Stimulated activated CD8-positive, alpha-beta memory T cell treated with anti-CD3 and anti-CD28 coated beads, Interleukin-12 subunit alpha, Interleukin-12 subunit beta, amount 100 ng/mL, for 1 hour (primary cell): ENCODE measurements at places on chromosomes 12 and 14.

DNA sequence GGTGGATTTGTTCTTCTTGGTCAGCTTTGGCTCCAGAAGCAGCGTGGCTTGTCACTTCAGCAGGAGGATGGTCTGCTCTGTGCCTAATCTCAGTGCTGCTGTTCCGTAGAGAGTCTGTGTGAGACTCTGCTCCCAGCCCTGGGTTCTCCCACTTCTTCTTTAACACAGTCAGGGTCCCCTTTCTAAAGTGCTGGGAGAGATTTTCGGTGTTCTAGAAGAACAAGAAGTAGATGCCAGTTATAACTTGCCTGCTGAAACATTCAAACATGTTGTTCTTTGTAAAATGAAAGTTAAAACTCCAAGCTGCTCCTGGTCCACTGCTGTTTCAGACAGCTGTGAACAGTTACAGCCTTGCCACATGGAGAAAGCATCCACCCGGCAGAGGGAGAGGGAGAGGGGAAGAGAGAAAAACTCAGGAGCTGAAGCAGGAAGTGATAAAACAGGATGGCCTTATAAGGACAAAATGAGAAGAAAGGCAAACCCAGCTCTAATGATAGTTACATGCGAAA is 55.2 kb upstream of the CERS5 start:
- DNase-seq, result no peak

DNA sequence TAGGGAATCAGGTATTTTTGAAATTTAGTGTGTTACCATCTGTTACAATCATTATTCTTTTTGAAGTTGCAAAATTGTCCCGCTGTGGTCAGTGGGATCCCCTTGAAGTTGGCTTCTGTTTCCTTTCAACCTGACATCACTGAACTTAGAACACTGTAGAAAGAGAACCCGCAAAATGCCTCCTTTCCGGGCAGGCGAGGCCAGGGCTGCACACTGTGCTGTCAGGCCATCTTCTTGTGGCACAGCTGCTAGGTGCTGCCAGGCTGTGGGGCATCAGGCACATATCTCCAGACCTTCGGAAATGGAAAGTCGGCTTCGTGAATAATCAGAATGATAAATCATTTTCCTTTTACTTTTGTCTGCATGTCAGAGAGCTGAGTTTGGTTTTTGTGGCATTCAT is 103.5 kb downstream of the GLT1D1 start:
- no peak for DNase-seq

GRCh38 chr12:91622981-91623380 is 440.4 kb upstream of the DCN start:
- DNase-seq, result no peak

DNA sequence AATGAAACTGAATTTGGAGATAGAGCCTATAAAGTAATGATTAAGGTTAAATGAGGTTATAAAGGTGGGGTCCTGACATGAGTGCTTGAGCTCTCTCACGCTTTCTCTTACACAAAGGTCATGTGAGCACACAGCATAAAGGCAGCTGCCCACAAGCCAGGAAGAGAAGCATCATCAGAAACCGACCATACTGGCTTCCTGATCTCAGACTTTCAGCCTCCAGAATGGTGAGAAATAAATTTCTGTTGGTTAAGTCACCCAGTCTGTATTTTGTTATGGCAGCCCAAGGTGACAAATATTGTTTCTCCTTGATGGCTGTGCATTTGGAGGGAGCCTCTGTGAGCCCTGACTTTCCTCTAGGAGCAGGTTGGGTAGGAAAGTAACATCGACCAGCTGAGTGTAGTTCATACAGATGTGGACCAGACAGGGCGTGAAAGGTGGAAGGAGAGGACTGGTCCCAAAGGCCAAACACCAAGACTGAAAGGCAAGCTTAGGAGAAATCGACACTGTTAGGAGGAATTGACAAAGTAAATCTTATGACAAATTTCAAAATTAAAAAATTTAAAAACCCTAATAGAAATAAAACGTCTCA is 97.6 kb upstream of the SLC38A2 start:
- DNase-seq, result no peak

- DNase-seq, result no peak
Observed at GRCh38 chr14:70011098-70011497, 131.9 kb downstream of the SMOC1 start.

DNA sequence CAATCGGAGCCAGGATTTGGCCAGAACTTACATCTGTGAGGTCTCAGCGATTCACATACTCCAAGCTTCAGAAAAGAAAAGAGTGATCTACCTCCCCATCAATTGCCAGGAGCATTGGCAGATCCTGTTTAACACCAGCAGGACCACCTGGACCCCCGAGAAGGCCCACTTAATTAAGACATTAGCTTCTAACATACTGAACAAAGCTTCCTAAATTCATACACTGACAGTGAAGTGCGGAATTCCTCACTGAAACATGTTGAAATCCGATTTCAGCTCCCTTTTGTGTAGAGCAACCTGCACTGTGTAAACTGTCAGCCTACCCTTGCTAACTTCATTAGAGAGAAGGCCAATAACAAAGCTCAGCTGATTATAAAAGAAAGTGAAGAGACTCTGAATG is 274.0 kb downstream of the NOVA1 start:
- DNase-seq, result no peak

- DNase-seq, result no peak
Observed at GRCh38 chr12:9648701-9649531, 20.6 kb upstream of the CLEC2D start.

DNA sequence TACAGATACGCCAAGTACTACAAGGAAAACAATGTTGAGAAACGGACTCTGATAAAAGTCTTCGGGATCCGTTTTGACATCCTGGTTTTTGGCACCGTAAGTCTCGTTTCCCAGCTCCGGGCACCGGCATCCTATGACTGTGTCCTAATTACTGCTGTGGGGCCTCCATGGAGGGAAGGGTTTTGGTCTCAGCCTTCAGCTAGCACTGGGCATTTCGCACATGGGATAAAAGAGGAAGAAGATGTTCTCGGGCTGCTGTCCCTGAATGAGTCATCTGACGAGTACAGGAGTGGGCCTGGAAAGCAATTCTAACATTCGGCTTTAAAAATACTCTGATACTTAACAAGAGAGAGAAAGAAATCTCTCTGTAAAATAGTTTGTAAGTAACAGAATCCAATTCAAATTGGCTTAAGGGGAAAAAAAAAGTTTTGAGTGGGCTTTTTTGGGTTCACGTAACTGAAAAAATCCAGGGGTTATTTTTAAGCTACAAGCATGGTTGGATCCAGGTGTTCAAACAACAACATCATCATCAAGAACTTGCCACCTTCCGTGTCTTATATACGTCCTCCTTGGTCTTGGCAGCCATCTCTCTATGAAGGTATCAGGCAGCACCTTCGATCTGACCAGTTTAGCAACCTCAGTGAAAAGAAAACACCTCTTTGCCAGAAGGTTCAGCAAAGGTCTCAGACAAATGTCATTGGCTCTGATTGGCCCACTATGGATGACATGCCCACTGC is 34.4 kb upstream of the P2RX4 start:
- no peak for DNase-seq

DNA sequence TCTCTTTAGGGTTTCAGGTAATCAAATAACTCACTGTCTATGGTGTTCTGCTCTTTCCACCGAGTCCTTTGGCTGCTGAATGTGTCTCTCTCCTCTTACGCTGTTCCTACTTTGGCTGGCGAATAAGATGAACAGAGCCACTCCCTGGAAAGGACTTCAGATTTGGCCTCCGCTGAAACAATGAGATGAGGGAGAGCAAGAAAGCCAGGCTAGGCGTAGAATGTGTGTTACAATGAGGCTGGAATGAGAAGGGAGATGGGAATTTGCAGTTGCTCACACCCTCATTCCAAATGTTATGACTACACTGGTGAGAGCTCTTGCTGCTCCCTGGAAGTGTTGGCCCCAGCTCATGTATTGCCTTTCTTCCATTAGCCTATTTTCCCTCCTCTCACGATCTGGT is at the start of gene MFAP5:
Gene MFAP5, minus strand, starts transcription at position 234 of the 400 bp plus-strand sequence. CDS start 722 bp downstream, outside the sequence.
- DNase-seq, result no peak

DNA sequence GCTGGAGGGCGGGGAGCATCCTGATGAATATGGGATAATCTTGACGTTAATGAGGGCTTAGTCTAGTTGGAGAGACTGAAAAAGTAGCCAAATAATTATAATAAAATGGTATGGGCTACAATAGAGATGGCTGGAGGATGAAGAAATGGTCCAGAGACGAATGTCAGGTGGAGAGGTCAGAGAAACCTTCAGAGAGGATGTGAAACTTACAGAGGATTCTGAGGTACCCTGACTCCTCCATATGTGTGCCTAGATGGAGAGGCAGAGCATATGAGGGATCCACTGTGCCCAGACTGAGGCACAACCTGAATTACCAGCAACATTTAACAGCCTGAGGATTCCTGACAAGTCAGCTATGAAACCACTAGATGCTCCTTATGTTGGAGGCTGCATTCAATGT is 417.0 kb downstream of the ATP23 start:
- DNase-seq, result no peak

DNA sequence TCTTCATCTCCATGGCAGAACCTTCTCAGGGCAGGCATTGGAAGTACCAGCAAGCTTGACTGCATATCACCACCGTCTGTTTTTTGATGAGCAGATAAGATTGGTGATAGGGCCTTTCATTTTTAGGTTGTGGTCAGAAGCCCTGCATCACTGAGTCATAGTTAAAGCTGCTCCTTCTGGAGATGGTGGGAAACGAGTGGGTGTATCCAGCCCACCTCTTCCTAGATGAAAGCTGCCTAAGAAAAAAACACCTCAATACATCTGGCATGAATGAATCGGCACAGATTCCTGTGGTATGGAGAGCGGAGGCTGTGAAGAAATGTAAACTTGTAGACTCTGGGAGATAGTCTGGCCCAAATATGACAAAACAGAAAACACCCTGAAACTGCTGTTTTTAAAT is 248.7 kb upstream of the EGLN3 start:
- DNase-seq, result no peak

DNA sequence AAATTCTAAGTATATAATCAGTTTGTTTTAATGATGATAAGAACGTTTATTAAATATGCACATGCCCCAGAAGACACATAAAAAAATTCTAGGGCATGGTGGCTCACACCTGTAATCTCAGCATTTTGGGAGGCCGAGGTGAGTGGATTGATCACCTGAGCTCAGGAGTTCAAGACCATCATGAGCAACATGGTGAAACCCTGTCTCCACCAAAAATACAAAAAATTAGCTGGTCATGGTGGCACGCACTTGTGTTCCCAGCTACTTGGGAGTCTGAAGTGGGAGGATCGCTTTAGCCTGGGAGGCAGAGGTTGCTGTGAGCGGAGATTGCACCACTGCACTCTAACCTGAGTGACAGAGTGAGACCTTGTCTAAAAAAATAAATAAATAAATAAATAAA is 4.0 kb downstream of the CD69 start:
- no peak for DNase-seq

GRCh38 chr12:66189486-66189843 is 451 bp downstream of the IRAK3 start:
- no peak for DNase-seq

DNA sequence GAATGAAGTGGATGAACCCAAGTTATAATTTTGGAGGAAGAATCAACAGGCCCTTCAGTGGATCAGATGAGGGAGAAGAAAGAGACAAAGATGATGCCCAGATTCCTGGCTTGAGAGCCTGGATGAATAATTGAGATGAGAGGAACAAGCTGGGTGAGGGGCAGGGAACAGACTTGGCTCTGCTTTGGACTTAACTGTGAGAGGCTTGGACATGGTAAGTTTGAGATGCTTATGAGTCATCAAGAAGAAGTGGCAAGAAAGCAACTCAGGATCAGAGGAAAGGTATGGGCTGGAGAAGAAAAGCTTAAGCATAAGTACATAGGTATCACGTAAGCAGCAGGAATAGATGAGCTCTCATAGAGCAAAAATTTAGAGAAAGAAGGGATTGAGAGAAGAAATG is 55.3 kb downstream of the FIGNL2 start:
- no peak for DNase-seq

DNA sequence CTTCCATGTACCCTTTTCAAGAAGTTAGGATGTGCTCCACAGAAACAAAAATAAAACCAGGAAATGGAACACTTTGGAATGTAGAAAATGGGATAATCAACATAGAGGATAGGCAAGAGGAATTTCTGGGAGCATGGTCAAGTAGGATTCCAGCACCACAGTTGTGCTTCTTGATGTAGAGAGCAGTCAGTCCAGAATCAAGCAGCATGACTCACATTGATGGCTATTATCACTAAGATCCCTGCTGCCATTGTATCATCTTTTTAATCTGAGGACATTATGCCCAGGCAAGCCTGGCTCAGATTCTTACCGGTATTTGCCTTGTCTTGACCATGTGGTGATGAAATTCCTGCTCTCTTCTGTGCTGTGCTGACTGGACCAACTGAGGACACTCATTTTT is 5.7 kb downstream of the ETFRF1 start:
- no peak for DNase-seq

DNA sequence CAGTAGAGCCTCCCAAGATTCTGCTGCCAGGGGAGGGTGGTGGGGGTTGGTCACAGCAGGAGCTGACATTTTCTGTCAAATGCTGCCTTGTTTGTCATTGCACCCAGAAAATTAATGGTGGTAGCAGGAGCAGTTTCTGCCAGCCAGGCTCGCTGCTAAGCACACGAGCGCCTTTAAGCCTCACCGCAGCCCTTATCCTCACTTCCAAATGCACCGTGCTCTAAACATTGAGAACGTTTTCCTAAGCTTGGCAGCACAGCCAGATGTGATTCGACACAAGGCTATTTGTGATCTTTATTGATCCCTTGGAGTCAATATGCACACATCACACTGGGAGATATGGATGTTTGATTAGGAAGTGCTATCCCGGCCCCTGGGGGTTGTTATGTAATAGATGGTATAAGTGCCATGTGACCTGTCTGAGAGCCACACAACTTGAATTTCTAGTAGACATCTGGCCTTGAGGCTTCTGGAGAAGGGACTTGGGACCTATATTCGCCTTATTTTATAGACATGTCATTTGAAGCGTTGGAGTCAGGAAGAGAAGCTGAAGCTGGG is 31.6 kb upstream of the BEGAIN start:
- DNase-seq, result no peak

DNA sequence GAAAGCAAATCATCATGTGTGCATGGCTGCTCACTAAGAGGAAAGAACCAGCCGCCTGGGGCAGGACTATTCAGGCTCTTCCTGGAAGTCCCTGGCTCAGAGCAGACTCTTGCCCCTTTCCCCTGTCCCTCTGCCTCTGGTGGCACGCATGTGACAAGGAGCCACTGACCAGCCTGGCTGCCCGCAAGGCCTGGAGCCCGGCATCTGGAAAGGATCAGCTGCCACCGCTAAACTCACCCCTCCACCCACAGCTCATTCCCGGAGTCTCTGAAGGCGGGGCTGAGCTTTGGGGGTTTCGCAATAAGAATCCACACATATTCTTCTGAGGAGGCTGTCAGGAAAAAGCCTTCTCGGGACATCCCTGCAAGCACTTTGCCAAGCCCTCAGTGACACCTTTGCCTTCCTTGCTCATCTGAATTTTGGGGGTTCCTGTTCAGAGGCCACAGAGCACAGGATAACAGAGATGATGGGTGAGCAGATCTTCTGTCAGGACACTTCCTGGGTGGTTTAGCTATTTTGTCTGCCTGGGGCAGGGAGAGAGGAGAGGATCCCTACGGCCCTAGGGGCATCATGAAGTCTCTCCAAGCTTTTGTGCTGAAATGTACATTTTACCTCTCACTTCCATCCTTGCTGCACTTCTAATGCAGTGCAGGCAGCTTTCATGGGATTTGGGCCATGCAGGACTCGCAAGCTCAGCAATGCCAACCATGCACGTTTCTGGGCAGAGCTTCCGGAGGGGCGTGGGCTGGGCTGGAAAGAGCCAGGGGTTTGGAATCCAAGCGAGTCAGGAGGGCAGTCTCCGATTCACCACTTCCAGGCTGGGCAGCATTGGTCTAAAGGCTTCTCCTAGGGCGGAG is 124.8 kb upstream of the MAP1LC3B2 start:
- DNase-seq, result no peak
